ENCODE measurements at places on chromosomes 13 and 19.
A peak's percentile ranks its signal among the peaks of the same experiment; 100 is the strongest.

DNA sequence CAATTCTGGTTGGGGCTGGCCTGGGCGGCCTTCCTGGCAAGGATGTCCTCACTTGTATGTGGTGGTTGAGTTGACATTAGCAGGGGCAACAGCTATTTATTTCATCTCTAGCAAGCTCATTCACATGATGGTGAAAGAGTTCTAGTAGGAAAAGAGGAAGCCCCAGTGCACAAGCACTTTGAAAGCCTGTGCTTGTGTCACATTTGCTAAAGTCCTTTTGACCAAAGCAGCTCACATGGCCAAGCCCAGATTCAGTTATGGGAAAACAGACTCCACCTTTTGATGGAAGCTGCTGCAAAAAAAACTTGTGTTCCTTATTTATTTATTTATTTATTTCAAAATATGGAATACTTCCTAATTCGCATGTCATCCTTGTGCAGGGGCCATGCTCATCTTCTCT, 17.2 kb downstream of the GTF2F2 start:
- DNase-seq: no peak

GRCh38 chr13:94878602-94879165, 166.3 kb upstream of the SOX21 start:
- peak; percentile 49 for DNase-seq

GRCh38 chr19:28936001-28936400, 276.9 kb downstream of the UQCRFS1 start:
- DNase-seq: no peak

GRCh38 chr19:31491242-31491641, 142.0 kb upstream of the TSHZ3 start:
- no peak for DNase-seq

GRCh38 chr19:34974646-34975045, 10.6 kb upstream of the ZNF792 start:
- no peak for DNase-seq

DNA sequence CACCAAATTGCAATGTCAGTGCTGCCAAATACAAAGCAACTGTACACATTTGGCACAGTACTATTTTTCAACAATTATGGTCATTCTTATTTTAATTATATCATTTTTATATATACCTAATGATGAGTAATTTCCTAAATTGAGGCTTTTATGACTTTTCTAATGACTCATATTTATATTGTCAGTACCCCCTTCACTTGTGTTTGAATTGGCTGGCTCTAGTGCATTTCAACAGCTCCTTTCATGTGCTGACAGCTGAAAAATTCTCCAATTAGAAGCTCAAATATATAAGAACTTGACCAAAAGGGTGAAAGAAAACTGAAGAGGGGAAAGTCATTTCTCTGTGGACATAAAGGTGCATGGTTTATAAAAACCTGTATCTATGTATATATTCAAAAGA, 263.3 kb downstream of the SLITRK1 start:
- no peak for DNase-seq

GRCh38 chr19:52227196-52227940, 37.5 kb downstream of the PPP2R1A start:
- no peak for DNase-seq

DNA sequence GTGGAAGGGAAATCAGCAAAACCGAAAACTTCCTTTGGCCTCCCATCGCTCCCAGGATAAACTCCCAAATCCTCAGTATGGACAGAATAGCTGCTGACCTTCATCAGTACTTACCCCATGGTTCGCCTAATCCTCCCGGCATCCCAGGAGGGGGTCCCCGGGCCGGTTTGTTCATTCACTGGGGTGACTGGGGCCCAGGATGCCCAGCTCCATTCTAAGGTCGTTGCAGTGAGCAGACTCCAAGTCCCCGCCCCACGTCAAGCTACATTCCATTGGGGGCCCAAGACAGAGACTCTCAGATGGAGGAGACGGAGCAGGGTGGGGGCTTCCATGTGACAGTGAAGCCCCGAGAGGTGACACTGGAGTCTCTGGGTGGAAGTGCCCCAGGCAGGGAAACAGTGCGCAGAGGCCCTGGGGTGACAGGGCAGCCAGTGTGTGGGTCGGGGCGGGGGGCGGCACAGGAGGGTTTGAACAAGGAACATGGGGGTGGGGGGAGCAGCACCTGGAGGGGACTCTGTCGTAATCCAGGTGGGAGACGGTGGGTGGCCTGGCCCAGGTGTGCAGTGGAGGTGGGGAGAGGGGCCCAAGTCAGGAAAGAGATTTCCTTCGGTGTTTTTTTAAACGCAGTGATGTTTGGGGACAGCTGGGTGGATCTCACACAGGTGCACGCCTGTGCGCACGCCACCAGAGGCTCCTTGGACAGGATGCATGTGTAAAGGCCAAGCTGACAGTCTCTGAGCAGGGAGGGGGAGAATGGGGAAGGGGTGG, 5.1 kb downstream of the SSBP4 start:
- no peak for DNase-seq

DNA sequence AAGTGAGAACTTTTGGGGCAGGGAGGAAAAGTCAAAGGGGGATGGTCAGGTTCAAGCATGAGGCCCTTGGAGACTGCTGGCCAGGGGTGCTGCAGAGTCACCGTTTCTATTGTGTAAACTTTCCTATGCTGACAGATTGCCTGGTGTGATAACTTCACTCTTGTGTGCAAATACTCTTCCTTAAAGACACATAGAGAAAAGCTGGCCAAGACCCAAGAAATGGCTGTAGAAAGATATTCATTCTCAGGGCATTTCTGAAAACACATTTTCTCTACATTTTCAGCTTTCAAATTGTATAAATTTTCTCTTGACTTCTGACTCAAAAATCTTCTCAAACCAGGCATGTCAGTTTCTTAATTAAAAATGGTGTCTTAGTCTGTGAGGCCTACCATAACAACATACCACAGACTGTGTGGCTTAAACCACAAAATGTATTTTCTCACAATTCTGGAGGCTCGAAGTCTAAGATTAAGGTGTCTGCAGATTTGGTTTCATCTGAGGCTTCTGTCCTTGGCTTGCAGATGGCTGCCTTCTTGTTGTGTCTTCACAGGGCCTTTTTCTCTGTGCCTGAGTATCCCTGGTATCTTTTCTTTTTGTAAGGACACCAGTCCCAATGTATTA, 304.5 kb downstream of the KCNRG start:
- no peak for DNase-seq

GRCh38 chr19:3606690-3607289, at the start of gene TBXA2R:
Gene TBXA2R, minus strand, starts transcription at chr19:3606875. Its CDS starts 6,241 bp downstream, at chr19:3600634.
- no peak for DNase-seq

- DNase-seq: no peak
These were observed 44.2 kb downstream of the EDNRB start for GRCh38 chr13:77874406-77874805.

- no peak for DNase-seq
These were observed 859.3 kb upstream of the KLHL1 start for GRCh38 chr13:70967564-70967963.

DNA sequence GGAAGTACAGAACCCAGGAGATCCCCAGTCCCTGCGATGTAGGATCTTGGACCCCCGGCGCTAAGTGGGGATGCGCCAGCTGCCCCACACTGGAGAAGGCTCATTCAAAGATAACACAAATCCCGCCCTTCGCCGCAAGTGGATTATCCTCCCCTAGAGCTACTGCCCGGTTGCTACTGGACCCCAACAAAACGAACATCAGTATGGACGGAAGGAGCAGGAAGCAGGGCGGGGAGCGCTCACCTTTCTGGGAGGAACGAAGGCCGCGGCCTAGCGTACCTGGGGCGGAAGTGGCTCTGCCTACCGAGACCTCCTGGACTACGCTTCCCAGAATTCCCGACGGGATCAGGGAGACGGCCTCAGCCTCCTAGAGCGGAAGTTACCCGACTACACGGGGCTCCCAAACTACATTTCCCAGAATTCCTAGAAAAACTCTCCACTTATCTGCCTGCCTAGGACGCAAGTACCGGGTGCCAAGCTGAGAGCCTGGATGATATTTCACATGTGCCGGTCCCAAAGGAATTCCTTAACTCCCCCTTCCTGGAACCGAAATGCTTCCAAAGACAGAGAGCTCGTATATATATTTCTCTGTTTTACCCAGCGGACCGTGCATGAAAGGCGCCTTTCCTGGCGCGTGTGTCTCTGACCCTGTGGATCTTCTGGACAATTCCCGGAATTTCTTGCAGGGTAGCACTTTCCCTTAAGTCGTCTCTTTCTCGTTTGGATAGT, at the start of gene ZNF112:
Gene ZNF112, minus strand, starts transcription at position 298 of the 729 bp plus-strand sequence. CDS start 16,141 bp downstream, outside the sequence.
- DNase-seq: peak; percentile 93

DNA sequence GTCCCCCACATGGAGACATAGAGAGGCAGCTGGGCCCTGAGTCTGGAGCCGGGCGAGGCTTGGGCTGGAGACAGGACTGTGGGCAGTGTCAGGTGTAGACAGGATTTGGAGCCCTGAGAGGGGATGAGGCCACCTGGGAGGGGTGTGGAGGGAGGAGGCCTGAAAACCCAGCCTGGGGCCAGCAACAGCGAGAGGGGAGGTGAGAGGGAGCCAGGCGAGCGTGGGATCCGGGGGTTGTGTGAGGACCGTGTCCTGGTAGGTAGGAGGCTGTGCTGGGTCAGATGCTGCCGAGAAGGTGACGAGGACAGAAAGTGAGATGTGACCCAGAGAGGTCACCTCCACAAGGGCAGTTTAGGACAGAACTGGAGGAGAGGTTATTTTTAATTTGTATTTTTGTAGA, 7.4 kb downstream of the MPND start:
- no peak for DNase-seq

DNA sequence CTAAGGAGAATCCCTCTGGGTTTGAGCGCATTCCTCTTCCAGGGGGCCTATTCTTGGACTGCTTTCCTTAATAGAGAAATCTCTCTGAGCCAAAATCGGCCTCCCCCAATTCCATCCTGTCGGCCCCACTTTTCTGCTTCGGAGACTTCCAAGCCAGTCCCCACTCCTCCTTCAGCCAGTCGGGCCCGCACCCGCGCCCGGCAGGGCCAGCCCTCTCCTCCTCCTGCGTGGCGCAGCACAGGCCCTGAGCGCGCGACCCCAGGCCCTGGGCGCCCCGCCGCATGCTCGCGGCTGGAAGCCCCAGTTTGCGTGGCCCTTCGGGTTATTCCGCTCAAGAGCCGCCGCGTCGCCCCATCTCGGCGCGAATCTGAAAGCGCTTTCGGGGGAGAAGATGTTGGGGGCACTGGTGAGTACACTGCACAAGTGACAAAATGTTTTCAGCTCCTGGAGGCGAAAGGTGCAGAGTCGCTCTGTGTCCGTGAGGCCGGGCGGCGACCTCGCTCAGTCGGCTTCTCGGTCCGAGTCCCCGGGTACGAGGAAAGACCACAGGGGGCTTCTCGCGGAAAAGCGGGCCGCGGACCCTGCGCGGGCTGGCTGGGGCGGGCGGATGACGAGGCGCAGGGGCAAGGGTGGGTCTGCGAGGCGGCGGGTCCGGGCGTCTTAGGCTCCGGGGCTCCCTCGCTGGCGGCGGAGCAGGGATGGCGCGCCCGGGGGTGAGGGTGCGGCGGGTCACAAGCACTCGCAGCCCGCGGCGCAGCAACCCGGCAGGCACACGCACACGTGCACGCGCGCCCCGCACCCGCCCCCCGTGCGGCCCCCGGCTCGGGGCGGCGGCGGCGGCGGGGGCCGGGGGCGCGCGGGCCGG, at the start of gene IL17D:
Gene IL17D, plus strand, starts transcription at position 785 of the 865 bp plus-strand sequence. CDS start 303 bp downstream, outside the sequence.
- peak; percentile 66 for DNase-seq

DNA sequence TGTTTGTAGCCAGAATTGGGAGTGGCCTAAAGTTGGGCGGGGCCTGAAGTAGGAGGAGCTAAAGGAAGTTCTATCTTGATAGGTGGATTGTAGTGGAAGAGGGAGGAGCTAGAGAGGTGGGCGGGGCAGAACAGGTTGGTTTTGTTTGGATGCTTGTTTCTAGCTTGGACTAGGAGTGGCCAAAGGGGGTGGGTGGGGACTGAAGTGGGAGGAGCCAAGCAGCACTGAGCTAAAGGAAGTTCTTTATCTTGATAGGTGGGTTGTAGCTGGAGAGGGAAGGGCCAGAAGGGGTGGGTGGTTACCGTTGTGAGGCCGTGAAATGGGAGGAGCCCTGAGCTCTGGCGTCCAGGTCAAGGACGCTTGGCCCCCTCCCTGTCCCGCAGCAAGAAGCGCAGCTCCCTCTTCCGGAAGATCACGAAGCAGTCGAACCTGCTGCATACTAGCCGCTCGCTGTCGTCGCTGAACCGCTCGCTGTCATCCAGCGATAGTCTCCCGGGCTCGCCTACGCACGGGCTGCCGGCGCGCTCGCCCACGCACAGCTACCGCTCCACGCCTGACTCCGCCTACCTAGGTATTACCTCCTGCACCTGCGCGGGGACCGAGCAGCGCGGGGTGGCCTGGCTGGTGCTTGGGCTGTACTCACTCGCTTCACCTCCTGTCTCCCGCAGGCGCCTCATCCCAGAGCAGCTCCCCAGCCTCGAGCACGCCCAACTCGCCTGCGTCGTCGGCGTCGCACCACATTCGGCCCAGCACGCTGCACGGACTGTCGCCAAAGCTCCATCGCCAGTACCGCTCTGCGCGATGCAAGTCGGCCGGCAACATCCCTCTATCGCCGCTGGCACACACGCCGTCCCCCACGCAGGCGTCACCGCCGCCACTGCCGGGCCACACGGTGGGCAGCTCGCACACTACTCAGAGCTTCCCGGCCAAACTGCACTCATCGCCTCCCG, 8.0 kb downstream of the DNASE2 start:
- DNase-seq: no peak

Data from NCI-H748 treated with DMSO at 0.1 percent for 48 hours (cell line).